ENCODE measurements at places on chromosomes 5 and 9.
A peak's percentile ranks its signal among the peaks of the same experiment; 100 is the strongest.

GRCh38 chr9:131288217-131288616 is 1.3 kb upstream of the PLPP7 start:
- no peak for DNase-seq

GRCh38 chr9:136239983-136240330 is 5.7 kb downstream of the QSOX2 start:
- DNase-seq: no peak

DNA sequence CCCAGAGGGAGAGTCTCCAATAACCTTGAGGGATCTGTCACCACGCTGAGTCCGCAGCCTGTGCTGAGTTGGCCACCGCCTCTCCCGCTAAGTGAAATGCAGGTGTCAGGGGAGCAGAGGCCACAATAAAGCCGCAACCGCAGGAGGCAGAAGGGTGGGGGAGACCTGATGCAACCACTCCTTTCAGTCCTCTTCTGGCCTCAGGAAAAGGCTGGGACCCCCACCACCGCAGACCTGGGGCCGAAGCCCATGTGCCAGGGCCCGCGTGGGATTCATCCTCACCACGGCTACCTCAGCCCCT is 576 bp downstream of the MAP1B start:
- DNase-seq: peak; percentile 8

DNA sequence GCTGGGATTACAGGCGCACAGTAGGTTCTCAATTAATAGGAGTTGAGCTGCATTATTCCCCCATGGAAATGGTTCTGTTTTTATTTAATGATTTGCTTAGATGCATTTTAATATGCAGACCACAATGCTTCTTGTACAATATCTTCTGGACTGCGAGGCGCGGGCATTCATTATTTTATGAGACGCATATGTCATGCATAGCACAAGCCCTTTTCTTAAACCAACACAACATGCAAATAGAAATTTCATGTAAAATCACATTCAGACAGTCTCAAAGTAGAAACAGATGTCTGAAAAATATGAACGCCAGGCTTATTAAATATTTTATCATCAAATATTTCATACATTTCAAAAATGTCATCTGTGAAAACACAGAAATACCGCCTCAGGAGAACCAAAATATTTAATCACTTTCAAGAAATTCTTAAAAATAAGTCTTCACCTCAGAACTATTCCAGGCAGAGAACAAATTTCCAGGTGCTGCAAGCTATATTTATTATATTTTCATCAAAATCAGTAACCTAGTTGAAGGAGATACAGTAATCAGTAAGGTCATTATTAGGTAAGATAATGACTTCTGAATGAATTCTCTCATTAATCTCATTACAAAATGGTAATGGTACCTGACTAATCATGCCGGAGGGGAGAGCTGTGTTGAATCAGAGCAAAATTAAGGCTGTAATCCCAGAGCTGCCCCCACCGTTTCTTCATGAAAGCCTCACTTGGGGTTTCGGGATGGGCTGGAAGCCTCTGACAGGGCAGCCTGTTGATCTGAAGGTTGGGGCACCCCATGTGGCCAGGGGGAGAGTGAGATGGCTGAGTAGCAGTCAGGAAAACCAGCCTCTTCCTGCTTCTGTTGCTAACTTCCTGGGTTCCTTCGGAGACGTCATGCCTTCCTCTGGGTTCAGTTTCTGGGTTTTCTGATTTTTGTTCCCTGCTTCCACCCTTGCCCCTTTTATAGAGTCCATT is 133.9 kb upstream of the ZNF618 start:
- no peak for DNase-seq

DNA sequence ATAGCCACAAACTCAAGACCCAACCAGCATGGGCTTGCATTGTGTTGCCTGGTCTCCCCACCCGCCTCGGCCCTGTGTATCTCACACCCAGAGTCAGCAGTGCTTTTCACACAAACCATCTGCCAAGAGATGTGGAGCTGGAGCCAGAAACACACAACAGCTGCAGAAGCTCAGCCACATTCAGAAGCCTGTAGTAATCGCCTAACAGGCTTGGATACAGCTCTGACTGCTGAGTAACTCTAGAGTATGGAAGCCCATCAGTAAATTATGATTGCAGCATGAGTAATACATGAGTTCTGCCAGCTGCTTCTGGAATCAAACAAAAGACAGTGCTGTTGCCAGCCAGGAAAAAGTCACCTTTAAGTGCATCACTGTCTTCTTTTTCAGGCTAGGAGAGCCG is 16.0 kb downstream of the TEK start:
- no peak for DNase-seq

DNA sequence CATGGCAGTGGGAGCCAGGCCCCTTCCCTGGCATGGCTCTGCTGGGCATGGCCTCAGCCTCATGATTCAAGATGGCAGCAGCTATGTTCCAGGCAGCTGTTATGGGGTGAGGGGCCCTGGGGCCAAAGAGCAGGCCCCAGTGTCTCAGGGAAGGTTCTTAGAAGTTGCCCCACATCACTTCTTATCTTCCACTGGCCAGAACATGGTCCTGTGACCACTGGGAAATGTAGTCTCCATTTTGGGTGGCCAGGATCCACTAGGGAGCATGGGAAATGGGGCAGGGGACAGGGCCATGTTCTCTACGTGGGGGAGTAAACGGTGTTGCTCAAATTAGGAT is 18.3 kb downstream of the SUSD3 start:
- DNase-seq: no peak

- DNase-seq: no peak
Measured at GRCh38 chr5:119405419-119405818, 46.9 kb upstream of the HSD17B4 start.

DNA sequence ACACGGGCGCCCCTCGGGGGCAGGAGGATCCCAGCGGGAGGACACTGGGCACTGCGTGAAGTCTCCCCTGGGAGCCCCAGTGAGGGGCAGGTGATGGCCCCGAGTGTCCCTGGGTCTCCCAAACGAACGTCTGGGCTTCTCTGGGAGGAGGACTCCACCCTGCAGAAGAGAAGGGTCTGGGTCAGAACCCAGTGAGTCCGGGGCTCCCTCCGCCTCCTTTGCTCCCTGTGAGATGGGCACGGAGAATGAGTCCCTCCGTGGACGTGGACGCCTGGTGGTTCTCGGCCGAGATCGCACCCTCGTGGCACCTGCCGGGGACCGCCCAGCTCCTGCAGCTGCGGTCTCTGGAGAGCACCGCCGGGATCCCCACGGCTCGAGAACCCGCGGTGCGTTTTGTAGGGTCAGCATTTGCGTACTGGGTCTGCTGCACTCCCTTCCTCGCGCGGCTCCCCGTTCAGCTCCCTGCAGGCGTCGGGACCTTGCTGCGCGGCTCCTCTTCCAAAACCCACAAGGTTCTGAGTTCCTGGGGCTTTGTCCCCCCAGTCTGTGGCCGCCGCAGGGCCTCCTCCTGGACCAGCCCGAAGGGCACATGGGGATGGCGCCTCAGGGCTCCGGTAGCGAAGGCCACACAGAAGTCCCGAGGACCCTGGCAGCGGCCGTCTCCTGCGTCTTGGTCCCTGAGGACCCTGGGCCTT is 10.2 kb upstream of the CEP72 start:
- no peak for DNase-seq

DNA sequence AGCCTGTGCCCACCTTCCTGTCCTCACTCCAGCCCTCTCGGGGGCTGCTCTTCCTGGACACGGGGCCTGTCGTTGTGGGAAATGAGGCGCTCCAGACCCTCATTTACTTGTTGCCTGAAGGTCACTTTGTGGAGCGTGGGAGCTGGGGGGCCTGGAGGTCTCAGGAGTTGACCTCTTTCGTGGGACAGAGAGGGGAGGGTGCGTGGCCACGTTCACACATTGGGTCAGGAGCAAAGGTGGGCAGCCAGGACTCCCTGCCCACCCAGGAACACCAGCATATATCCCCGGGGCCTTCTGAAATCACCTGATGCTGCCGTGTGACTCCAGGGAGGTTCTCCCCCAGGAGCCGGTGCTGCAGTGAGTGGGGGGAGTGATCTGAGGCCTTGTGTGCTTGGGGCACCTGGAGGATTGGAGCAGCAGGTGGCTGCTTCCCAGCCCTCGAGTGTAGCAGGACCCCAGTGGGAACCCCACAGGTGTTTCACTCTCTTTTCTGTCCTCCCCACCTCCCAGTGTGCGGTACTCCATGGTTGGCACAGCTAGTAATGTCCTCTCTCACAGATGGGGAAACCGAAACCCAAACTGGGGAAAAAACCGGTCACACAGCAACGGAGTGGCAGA is 20.3 kb downstream of the NCS1 start:
- no peak for DNase-seq

DNA sequence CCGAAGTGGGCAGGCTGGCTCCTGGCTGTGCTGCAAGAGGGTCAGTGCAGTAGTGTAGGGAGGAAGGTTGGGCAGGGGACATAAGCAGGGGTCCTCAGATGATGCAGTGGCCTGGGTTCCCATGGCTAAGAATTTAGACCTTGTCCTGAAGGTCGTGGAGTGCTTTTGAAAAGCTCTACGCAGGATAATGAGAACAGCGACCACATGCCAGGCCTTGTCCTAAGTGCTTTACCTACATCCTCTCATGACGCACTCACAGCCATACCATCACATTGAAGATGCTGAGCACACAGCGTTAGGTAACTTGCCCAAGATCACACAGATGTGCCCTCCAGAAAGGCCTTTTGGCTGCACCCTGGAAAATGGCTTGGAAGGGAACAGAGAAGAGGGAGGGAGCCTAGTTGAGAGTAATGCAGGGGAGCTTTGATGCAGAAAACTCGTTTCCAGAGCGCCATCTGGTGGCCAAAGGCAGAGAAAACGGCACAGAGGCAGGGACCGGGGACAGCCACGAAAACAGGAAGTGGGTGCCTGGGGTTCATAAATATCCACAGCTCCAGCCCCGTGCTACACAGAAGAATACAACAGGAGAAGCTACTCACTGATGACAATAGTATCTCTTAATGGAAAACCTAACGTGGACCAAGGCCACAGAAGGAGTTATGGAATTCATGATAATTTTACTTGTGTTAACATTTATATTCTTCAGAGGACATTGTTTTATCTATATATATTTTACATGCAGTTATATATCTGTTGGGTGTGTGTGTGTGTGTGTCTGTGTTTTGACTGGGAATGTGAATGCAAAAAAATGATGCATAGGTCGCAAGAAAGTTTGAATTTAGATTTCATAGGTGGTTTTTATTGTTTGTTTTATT is 2.7 kb upstream of the PCDH12 start:
- peak; percentile 93 for DNase-seq

DNA sequence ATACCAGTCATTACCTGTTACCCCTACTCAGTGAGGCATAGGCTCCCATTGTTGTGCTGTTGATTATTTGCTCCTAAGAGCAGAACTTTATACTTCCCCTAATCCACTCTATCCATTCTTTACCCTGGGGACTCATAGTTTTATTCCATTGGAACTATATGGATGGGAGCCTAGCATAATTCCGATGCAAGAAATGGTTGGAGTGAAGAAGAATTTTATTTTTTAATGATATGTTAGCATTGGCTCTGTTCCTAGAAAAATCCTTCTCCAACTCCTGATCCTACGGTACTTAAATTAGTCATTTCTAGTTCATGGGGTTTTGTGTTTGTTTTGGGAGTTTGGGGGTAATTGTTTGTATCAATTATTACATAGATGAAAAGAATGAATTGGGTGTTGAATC is 191.5 kb downstream of the GOLPH3 start:
- no peak for DNase-seq

DNA sequence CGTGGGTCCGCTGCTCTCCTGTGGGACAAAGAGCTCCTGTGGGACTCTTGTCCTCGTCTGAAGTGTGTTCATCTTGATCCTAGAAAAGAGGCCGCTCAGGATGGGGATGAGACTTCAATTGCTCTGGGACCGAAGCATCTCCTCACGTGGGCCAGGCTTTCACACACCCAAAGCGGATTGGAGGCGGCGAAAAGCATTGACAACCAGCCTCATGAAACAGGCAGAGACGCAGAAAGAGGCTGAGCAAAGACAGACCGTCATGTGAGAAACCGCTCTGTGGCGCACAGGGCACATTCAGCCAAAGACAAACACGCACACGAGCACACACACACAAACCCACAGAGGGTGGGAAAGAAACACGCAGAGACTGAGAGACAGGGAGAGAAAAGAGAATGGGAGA is 479.5 kb downstream of the SPATA31A7 start:
- DNase-seq: no peak

DNA sequence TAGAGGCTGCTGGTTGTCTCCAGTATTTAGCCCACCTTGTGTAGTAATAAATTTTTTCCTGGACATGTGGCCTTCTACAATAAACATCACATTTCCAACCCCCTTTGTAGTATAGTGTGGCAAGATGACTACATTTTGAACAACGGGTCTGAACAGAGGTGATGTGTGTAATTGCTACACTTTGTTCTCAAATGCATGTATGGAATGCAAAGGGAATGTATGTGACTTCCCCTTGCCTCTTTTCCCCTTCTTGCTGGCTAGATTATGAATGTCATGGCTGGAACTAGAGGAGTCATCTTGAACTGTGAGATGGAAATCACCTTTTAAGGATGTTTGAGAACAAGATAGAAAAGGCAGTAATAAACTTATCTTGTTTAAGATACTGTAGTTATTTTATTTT is 54.5 kb downstream of the PRR16 start:
- no peak for DNase-seq
